ENCODE measurements at places on chromosomes 11 and 22. TPM values are rescaled to one million over a fixed set of nuclear protein-coding genes. Genes with fewer than 3 reads are reported as not detected.

The CLNS1A gene
- total RNA-seq: 144 TPM

The TMEM126B gene
- 50.9 TPM for total RNA-seq

The TENM4 gene
- 0.11 TPM for total RNA-seq

The RBMXL2 gene
- total RNA-seq: not detected

The PRODH gene
- 1.2 TPM for total RNA-seq

The SLC37A4 gene
- total RNA-seq: 12.0 TPM
